ENCODE measurements at places on chromosomes 1 and 21. TPM values are rescaled to one million over a fixed set of nuclear protein-coding genes. Genes with fewer than 3 reads are reported as not detected.

Gene PLA2G2C
- not detected for total RNA-seq

Gene FAM72A
- 2.0 TPM for total RNA-seq

Gene CGN
- 3.9 TPM for total RNA-seq

Gene XCL1
- 0.15 TPM for total RNA-seq

Gene OR2M5
- total RNA-seq, result not detected

Gene LCE3E
- total RNA-seq, result not detected

Gene PPIE
- total RNA-seq, result 66.2 TPM

Gene S100A7
- 0.97 TPM for total RNA-seq

Gene SPRR5
- not detected for total RNA-seq

Gene LMOD1
- 25.6 TPM for total RNA-seq

Gene BSND
- total RNA-seq, result not detected

GRCh38 chr1:183903101-183903500, 98.2 kb downstream of the RGL1 start:
- H3K27me3 ChIP-seq, result no peaks in the 10 kb centered on the region
- H3K36me3 ChIP-seq, result no peaks in the 10 kb centered on the region
- H3K27ac ChIP-seq, result no peak overlapping the region

- DNase-seq, result peak; percentile 53
- no peaks in the 10 kb centered on the region for H3K27me3 ChIP-seq
- no peak overlapping the region for H3K4me3 ChIP-seq
- peak overlapping the region; percentile 81 for H3K27ac ChIP-seq
- H3K36me3 ChIP-seq, result no peaks in the 10 kb centered on the region
Observed at GRCh38 chr1:112698366-112699310, 8.3 kb downstream of the RHOC start.

DNA sequence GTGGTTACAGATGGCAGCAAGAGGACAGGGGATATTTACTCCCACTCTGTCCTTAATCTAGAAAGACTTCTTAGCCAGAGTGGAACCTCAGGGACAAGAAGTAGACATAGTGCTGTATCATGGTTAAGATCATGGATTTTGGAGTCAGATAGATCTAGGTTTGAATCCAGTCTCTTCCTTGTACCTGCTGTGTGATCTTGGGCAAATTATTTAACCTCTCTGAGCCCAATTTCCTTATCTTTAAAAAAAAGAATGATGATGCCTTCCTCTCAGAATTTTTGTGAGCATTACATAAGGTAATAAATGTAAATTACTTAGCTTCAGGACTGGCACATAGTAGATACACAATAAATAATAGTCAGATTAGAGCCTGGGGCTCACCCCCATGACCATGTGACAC, 78.4 kb downstream of the TAS1R2 start:
- no peak overlapping the region for H3K4me3 ChIP-seq
- no peak overlapping the region for H3K27ac ChIP-seq

DNA sequence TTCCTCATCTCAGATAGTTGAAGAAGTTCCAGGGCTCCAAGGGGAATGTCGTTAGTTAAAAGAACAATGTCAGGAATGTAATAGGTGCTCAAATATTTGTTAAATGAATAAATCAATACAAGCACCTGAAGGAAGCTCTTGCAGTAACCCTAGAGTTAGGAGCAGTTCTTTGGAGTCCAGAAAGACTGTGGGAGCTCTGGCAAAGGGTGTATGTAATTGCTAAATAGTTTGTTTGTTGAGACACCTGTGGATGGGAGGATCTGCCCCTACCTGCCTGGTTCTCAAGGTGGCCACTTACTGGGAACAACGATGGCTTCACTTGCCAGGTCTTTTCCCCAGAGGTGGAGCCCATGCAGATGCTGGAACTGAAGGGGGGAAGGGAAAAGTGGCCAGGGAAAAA, 27.5 kb upstream of the JUN start:
- H3K36me3 ChIP-seq, result no peaks in the 10 kb centered on the region
- H3K4me1 ChIP-seq, result peaks cover 9% of the 10 kb centered on the region
- H3K27me3 ChIP-seq, result no peaks in the 10 kb centered on the region
- no peak overlapping the region for H3K27ac ChIP-seq
- no peak for DNase-seq

- H3K4me3 ChIP-seq, result no peak overlapping the region
- no peak for DNase-seq
- no peak overlapping the region for H3K27ac ChIP-seq
- H3K27me3 ChIP-seq, result no peaks in the 10 kb centered on the region
Observed at GRCh38 chr1:154860156-154860870, 9.8 kb downstream of the KCNN3 start.

DNA sequence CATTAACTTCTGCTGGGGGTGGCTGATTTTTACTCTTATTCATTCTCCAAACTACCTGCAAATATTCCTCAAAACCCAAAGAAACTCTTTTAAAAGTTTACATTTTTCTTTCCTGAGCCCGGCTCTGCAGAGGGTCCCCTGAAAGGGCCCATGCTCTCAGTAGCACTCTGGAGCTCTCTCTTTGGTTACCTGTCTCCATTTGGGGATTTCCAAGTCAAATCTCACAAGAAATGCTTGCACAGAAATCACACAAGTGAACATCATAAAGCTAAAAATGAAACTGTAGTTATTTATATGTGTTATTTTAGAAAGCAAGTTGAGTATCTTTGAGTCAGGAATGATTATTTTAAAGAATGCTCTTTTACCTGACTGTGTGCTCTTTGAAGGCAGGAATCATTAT, 174.5 kb upstream of the PLXNA2 start:
- no peaks in the 10 kb centered on the region for H3K4me1 ChIP-seq
- H3K27ac ChIP-seq, result no peak overlapping the region
- H3K36me3 ChIP-seq, result no peaks in the 10 kb centered on the region
- no peak for DNase-seq

GRCh38 chr1:201123866-201124265, 3.1 kb downstream of the ASCL5 start:
- H3K27me3 ChIP-seq, result no peaks in the 10 kb centered on the region
- no peak overlapping the region for H3K4me3 ChIP-seq
- DNase-seq, result no peak
- no peak overlapping the region for H3K27ac ChIP-seq
- peaks cover 8% of the 10 kb centered on the region for H3K4me1 ChIP-seq

DNA sequence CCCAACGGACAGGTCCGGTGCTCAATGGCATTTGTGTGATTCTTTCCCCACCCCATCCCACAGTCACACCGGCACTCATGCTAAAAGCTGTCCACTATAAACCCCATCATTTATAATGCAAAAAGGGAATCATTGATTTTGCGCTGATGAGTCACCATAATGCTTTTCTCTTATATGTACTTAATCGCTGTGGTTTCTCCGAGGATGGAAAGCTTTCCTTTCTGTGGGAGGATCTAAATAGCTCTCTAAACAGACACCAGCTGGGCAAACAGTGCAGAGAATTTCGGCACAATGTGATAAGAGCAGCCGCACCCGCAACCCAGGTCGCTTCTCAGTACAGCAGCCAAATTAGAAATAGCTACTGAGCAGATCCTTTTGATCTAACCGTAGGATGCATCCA, 85.6 kb downstream of the SETD4 start:
- no peak overlapping the region for H3K27ac ChIP-seq
- no peaks in the 10 kb centered on the region for H3K36me3 ChIP-seq
- H3K4me1 ChIP-seq, result no peaks in the 10 kb centered on the region
- no peak overlapping the region for H3K4me3 ChIP-seq
- no peaks in the 10 kb centered on the region for H3K27me3 ChIP-seq
- no peak for DNase-seq

- no peaks in the 10 kb centered on the region for H3K4me1 ChIP-seq
- DNase-seq, result no peak
- H3K36me3 ChIP-seq, result no peaks in the 10 kb centered on the region
- H3K27me3 ChIP-seq, result no peaks in the 10 kb centered on the region
- H3K27ac ChIP-seq, result no peak overlapping the region
- no peak overlapping the region for H3K4me3 ChIP-seq
Observed at GRCh38 chr1:199639453-199639852, 388.1 kb upstream of the NR5A2 start.

- H3K4me3 ChIP-seq, result no peak overlapping the region
- no peak overlapping the region for H3K27ac ChIP-seq
Observed at GRCh38 chr1:11067716-11068599, 8.1 kb upstream of the SRM start.

DNA sequence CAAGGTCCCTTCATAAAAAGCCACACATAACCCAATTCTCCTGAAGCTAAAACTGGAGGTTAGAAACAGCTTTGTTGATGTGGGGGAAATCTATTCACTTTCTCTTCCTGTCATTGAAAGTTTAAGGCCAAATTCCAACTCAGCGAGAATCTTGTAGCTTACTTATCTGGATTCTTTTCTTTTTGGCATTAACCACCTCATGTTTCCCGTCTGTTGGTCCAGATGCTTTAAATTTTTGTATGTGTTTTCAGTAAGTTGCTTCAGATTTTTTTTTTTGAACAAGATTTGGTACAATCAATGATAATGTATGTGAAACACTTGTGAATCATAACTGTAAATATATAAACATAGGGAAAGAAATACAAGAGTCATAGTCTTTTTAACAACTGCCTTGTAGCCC, 33.7 kb upstream of the NEK7 start:
- peaks cover 2% of the 10 kb centered on the region for H3K4me1 ChIP-seq
- no peak for DNase-seq
- no peaks in the 10 kb centered on the region for H3K27me3 ChIP-seq
- H3K27ac ChIP-seq, result no peak overlapping the region
- no peaks in the 10 kb centered on the region for H3K36me3 ChIP-seq

DNA sequence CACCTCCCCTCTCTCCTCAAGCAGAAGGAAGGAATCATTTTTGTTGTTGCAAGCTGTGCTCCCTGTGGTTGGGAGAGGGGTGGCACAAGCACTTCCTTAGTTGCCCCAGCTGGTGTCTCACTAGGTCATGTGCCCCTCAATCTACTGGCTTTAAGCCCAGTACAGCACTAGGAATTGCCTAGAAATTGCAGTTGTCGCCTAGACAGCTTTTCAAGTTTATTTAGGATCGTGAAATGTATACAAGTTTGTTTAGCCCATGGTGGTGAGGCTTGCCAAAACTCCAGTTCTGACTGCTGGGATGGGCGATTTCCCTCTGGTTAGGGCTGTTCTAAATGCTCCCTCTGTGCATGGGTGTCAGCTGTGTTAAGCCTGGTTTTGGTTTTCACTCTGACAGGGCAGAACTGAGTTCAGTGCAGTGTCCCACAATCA, 126.8 kb upstream of the ZNF644 start:
- no peaks in the 10 kb centered on the region for H3K4me1 ChIP-seq
- H3K36me3 ChIP-seq, result no peaks in the 10 kb centered on the region
- H3K27ac ChIP-seq, result no peak overlapping the region
- H3K4me3 ChIP-seq, result no peak overlapping the region
- DNase-seq, result no peak

DNA sequence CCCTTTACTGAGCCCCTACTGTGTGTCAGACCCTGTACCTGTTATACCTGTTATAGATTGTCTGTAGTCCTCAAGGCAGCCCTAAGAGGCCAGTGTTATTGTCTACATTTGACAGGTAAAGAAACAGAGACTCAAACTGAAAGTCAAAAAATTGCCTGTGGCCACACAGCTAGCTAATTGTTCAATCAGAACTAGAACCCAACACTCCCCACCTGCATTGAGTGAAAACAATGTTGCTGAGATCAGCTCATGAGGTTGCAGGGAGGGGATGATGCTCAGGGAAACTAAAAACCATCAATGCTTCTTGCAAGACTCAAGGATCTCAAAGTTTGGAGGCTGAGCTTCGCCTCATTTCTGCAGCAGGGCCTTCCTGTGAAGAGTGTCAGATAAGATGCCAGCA, 109.5 kb upstream of the LMO4 start:
- no peak overlapping the region for H3K27ac ChIP-seq
- DNase-seq, result no peak
- H3K27me3 ChIP-seq, result no peaks in the 10 kb centered on the region
- H3K36me3 ChIP-seq, result no peaks in the 10 kb centered on the region

GRCh38 chr1:228939001-228939691, 203.9 kb downstream of the RHOU start:
- H3K4me3 ChIP-seq, result no peak overlapping the region
- DNase-seq, result no peak
- no peaks in the 10 kb centered on the region for H3K36me3 ChIP-seq
- no peak overlapping the region for H3K27ac ChIP-seq

GRCh38 chr1:237789619-237790018, 101.1 kb downstream of the ZP4 start:
- H3K27ac ChIP-seq, result no peak overlapping the region
- H3K27me3 ChIP-seq, result no peaks in the 10 kb centered on the region
- no peaks in the 10 kb centered on the region for H3K4me1 ChIP-seq
- DNase-seq, result no peak

- no peak overlapping the region for H3K4me3 ChIP-seq
- H3K36me3 ChIP-seq, result no peaks in the 10 kb centered on the region
- DNase-seq, result no peak
- H3K4me1 ChIP-seq, result no peaks in the 10 kb centered on the region
- H3K27ac ChIP-seq, result no peak overlapping the region
Observed at GRCh38 chr21:39434950-39435349, 10.6 kb downstream of the LCA5L start.

- H3K27me3 ChIP-seq, result no peaks in the 10 kb centered on the region
- DNase-seq, result no peak
- no peak overlapping the region for H3K4me3 ChIP-seq
- no peak overlapping the region for H3K27ac ChIP-seq
- no peaks in the 10 kb centered on the region for H3K4me1 ChIP-seq
- no peaks in the 10 kb centered on the region for H3K36me3 ChIP-seq
Observed at GRCh38 chr1:85447006-85447943, 17.7 kb downstream of the DDAH1 start.

GRCh38 chr1:225710804-225711203, 57.9 kb upstream of the ENAH start:
- no peak for DNase-seq
- H3K36me3 ChIP-seq, result no peaks in the 10 kb centered on the region
- H3K27ac ChIP-seq, result no peak overlapping the region
- H3K4me3 ChIP-seq, result no peak overlapping the region
- no peaks in the 10 kb centered on the region for H3K27me3 ChIP-seq
- no peaks in the 10 kb centered on the region for H3K4me1 ChIP-seq

GRCh38 chr21:42614811-42615351, 38.5 kb upstream of the PDE9A start:
- no peak overlapping the region for H3K4me3 ChIP-seq
- DNase-seq, result no peak
- H3K4me1 ChIP-seq, result no peaks in the 10 kb centered on the region
- no peak overlapping the region for H3K27ac ChIP-seq
- no peaks in the 10 kb centered on the region for H3K27me3 ChIP-seq
- H3K36me3 ChIP-seq, result no peaks in the 10 kb centered on the region

GRCh38 chr21:15071009-15071408, 6.2 kb upstream of the NRIP1 start:
- H3K27ac ChIP-seq, result no peak overlapping the region
- no peaks in the 10 kb centered on the region for H3K4me1 ChIP-seq
- no peaks in the 10 kb centered on the region for H3K27me3 ChIP-seq
- DNase-seq, result no peak
- H3K36me3 ChIP-seq, result no peaks in the 10 kb centered on the region
- no peak overlapping the region for H3K4me3 ChIP-seq

- H3K27me3 ChIP-seq, result no peaks in the 10 kb centered on the region
- no peaks in the 10 kb centered on the region for H3K4me1 ChIP-seq
- no peak overlapping the region for H3K27ac ChIP-seq
- no peak for DNase-seq
- no peaks in the 10 kb centered on the region for H3K36me3 ChIP-seq
Observed at GRCh38 chr1:244113532-244114320, 62.6 kb downstream of the ZBTB18 start.
